Kidney glomerular epithelial cell (primary cell): ENCODE measurements at places on chromosomes 5 and 9.

GRCh38 chr9:120659209-120659608 lies 55.1 kb downstream of the MEGF9 start:
- DNase-seq: no peak

GRCh38 chr9:89558948-89559347 lies 45.9 kb upstream of the GADD45G start:
- DNase-seq: no peak

GRCh38 chr5:131321066-131321465 lies 57.2 kb downstream of the CDC42SE2 start:
- DNase-seq: no peak

DNA sequence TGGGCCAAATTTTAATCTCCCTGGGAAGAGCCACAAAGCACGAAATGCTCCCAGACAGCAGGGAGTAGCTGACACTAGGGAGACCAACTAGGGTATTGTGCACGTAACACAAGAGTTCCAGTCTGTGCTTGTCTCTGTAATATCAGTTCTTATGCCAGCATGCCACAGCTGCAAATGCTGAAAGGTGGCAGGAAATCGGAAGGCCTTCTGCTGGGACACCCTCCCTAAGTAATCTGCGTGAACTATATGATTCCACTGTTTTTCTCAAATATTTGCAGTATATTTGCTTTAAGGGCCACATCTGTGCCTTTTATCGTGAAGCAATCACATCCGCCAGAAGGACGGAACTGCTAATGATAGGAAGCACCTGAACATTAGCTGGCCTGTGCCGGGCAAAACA lies 12.6 kb downstream of the VLDLR start:
- no peak for DNase-seq

GRCh38 chr9:77876590-77876989 lies 155.0 kb downstream of the GNAQ start:
- no peak for DNase-seq

- DNase-seq: no peak
Measured at GRCh38 chr5:134964359-134965270, 3.1 kb upstream of the CATSPER3 start.

- DNase-seq: no peak
Measured at GRCh38 chr5:156526081-156526925, 199.3 kb downstream of the SGCD start.

- DNase-seq: peak; percentile 68
Measured at GRCh38 chr5:134577796-134578577, 52.5 kb downstream of the JADE2 start.

- DNase-seq: peak; percentile 35
Measured at GRCh38 chr9:97307091-97307490, 368 bp upstream of the CCDC180 start.

DNA sequence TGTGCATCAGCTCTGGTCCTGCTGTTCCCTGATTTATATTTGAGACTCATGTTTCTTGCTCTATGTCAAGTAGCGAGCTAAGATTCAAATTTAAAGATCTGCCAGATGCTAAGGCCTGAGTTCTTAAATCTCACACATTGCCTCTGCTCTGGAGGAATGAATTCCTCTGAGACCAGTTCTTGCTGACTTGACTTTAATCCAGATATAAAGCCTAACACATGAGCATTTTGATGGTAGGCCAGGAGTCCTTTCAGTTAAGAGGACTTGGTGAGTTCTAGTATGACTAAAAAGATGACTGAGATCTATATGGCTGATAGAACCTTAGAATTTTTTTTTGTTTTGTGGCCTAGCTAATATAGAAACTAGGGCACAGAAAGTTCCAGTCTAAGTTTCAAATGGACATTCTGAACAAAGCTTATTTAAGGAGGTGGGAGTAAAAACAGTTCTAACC lies 1.3 kb upstream of the INIP start:
- no peak for DNase-seq

DNA sequence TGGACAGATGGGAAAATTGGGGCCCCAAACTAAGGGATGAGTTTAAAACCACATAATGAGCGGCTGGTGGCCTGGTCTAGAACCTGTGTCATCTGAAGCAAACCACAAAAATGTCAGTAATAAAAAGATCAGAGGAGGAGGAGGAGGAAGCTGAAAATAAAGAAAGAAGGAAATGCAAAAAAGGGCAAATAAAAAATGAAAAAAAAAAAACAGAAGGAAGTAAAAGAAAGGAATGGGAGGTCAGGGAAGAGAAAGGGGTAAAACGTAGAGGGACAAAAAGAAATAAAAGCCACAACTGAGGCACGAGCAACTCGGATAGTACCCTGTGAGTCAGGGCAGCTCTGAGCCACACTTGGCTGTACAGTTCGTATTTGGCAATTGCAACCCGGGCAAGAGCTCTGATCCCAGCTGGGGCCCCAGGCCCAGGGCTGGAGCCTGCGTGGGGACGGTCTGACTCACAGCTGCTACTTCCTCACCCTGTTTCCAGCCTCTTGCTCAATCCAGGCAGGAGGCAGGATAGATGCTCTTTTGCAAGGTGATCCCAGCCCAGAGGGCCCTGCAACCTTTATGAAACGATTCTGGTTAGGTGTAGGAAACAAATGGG lies 137.9 kb upstream of the TRIM32 start:
- DNase-seq: peak; percentile 75

DNA sequence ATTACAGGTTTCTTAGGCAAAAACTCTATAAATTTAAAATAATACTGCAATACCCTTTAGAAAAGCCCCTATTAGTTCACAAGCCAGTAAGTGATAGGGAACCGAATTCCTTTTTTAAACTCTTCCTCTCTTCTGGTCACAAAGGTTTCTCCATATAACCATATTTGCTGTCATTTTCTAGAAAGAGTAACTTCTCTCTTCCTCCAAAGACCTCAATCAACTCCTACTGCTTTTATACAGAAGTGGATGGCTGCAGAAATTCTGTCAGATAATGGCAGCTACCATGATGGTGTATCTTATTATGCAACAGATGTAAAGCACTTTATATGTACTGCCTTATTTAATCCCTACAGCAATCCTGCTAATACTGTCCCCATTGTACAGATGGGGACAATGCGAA lies 6.2 kb downstream of the TUT7 start:
- no peak for DNase-seq

GRCh38 chr5:160155017-160155750 lies 35.9 kb upstream of the PWWP2A start:
- no peak for DNase-seq

- DNase-seq: no peak
Measured at GRCh38 chr5:88660264-88660946, 222.6 kb downstream of the MEF2C start.

DNA sequence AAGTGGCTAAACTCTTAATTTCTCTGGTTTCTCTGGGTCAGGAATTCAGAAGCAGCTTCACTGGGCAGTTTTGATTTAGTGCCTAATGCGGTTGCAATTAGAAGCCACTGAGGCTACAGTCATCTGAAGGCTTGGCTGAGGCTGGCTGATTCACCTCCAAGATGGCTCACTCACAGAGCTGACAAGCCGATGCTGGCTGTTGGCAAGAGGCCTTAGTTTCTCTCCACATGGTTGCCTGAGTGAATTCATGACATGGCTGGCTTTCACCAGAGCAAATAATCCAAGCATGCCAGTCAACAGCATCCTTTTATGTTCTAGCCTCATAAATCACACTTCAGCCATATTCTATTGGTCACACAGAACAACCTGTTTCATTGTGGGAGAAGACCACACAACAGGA lies 2.8 kb upstream of the CDK7 start:
- DNase-seq: peak; percentile 4

DNA sequence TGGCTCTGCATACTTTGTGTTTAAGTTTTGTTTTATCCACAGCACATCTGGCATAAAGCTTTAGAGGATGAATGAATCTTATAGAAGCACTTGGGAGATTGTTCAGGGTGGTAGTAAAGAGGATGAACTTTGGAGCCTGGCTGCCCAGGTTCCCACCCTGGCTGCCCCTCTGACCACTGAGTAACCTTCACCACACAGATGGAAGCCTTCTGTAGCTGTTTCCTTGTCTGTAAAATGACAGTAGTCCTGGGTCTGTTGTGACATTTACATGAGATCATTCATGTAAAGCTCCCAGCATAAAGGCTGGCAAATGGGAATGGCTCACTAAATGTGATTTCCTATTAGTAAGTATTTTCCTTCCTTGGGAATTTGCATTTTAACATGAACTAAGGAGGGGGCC lies 85.7 kb upstream of the FAM169A start:
- no peak for DNase-seq

DNA sequence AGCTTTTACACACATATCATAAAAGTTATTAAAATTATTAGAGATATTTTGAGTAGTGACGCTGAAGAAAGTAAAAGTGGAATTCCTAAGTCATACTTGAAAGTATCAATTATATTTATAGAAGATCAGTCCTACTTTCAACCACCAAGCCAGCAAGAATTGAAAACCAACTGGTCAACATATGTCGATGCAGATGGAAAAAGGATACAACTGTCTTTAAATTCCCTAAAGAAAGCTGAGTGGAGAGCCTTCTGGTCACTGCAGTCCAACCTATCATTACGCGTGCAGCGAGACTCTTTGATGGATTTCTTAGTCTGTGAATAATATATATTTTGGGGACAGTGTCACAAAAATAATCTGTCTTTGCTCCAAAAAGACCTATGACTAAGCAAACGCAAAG lies 15.3 kb downstream of the MEF2C start:
- no peak for DNase-seq
